ENCODE measurements at places on chromosomes 11 and 22. TPM values are rescaled to one million over a fixed set of nuclear protein-coding genes. Genes with fewer than 3 reads are reported as not detected.

- DNase-seq, result peak; percentile 60
Measured at GRCh38 chr11:78564490-78565467, 9.9 kb downstream of the NARS2 start.

DNA sequence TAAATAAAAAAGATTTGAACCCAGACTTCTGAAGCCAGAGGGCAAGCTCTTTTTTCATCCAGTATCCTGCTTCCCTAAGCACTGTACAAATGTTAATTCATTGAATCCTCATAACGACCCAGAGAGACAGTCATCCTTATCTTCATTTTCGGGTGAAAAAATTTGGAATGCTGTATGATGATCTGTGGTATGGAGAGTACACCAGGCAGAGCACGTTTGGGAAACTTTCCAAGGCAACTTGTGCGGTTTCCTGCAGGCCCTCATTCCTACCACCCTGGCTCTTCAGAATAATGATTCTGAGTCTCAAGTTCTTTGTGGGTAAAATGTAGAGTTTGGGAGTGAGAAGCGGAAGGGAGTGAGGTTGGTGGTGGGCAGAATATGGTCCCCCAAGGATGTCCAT is 177.9 kb upstream of the CADM1 start:
- DNase-seq, result no peak

DNA sequence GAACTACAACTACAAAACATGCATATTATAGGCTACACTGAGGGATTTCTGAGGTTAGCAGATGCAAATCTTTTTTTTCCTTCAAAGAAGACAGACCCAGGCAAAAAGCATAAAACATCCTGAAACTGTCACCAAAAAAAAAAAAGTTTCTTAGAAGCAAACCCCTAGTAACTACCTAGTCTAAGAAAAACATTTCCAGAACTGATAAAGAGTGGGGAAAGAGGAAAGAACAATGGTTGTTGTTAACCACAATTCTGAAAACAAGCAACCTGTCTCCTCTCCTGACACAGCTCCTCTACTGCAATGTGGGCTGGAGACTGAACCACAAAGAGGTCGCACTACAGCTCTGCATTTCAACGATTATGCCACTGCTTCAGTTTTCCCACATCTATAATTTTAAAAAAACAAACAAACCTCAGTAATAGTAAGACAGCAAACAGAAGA is 15.0 kb downstream of the DENND5A start:
- DNase-seq, result no peak

GRCh38 chr11:94519478-94520084 is 7.3 kb downstream of the C11orf97 start:
- no peak for DNase-seq

GRCh38 chr11:78773077-78773476 is 198.4 kb upstream of the NARS2 start:
- peak; percentile 56 for DNase-seq

- DNase-seq, result peak; percentile 65
Measured at GRCh38 chr22:45887202-45888131, 89.5 kb downstream of the WNT7B start.

DNA sequence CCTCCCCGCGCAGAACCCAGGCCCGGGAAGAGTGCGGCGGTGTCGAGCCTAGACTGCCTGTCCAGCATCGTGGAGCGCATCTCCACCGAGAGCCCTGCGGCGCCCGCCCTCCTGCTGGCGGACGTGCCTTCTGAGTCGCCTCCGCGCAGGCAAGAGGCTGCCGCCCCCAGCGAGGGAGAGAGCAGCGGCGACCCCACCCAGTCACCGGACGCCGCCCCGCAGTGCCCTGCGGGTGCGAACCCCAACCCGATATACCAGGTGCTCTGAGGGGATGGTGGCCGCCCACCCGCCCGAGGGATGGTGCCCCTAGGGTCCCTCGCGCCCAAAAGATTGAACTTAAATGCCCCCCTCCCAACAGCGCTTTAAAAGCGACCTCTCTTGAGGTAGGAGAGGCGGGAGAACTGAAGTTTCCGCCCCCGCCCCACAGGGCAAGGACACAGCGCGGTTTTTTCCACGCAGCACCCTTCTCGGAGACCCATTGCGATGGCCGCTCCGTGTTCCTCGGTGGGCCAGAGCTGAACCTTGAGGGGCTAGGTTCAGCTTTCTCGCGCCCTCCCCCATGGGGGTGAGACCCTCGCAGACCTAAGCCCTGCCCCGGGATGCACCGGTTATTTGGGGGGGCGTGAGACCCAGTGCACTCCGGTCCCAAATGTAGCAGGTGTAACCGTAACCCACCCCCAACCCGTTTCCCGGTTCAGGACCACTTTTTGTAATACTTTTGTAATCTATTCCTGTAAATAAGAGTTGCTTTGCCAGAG is 2.0 kb downstream of the MYOD1 start:
- no peak for DNase-seq

DNA sequence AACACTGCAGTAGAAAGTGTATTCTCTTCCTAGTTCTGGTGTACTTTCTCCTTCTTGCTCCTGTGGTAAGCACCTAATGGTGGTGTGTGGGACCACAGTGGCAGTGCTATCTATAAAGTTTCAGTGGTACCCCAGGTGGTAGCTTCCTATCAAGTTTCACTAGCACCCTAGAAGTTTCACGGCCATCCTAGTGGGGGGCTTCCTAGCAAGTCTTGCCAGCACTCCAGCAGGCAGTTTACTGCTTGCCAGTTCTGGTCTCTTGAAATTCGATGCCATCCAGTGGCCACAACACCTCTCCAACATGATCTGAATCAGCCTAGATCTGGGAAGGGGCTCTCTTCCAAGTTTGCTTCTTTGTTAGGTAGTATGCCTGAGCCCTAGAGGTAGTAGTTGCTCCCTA is 229.6 kb downstream of the SWAP70 start:
- DNase-seq, result no peak

DNA sequence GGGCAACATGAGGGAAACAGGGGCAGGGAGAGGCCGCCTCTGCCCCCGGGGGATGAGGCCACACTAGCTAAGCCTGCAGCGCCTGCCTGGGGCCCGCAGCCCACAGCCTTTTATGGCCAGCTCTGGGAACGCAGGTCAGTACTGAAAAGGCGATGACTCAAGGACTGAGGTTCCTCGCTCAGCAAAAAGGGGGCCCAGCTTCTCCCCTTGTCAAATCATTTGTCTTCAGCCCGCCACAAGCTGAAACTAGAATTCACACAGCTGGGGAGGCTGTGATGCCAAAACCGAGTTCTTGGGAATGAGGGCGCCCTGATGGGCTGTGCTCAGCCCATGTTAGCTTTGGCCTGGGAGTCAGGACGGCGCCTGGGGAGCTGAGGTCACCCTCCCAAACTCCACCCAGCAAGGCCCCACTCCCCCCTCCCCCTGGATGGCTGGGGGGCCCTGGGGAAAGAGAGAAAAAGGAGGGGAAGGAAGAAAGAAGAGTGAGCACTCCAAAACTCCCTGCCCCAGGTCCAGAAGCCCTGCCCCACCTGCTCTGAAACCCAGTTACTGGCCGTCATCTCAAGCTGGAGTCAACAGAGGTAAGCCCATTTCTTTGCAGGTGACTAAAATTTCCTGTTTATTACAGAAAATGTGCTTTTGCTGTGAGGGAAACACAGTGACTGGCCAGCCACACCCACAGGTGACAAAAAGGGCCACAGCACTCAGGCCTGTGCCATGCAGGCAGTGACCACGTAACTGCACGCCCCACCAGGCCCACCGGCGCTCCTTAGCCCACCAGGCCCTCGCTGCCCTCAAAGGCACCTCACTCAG is 13.7 kb downstream of the EHD1 start:
- DNase-seq, result no peak

DNA sequence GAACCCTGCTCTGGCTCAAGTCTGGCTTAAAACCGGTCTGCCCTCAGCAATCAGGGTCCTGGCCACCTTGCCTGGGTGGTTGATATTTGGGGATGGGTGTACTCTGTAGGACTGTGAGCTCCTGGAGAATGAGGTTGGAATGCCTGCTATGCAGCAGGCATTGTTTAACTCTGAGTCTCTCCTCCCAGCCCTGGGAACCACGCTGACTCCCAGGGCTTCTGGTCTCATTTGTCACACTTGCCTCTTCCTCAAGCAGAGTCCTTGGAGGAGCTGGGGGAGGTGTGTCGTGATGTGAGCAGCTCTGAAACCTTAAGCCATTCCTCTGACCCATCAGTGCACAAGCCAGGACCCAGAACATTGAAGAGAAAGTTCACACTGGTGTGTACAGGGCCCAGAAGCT is 340.1 kb downstream of the MN1 start:
- DNase-seq, result peak; percentile 73

DNA sequence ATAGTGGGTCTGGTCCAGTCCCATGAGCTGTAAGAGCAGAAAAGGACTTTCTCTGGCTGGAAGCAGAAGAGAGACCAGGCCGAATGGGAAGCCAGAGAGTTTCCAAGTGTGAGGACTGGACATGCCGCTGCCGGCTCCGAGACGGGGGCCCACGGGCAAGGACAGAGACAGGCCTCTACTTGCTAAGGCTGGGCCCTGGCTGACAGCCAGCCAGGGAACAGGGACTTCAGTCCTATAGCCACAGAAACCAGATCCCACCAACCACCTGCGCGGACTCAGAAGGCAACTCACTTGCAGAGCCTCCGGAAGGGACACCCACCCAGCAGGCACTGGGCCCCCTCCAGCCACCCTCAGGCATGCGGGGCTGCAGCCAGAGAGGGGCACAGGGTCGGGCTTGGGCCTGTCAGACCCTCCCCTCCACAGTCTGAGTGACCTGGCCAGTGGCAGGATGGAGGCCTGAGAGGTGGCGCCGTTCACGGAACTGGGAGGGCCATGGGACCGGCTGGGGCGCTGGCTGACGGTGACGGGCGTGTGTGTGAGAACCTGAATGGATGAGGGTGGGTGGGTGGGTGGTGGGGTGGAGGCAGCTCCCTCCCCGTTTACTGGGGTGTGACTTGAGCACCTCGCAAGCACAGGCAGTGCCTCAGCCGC is 47.8 kb upstream of the A4GALT start:
- DNase-seq, result peak; percentile 70

DNA sequence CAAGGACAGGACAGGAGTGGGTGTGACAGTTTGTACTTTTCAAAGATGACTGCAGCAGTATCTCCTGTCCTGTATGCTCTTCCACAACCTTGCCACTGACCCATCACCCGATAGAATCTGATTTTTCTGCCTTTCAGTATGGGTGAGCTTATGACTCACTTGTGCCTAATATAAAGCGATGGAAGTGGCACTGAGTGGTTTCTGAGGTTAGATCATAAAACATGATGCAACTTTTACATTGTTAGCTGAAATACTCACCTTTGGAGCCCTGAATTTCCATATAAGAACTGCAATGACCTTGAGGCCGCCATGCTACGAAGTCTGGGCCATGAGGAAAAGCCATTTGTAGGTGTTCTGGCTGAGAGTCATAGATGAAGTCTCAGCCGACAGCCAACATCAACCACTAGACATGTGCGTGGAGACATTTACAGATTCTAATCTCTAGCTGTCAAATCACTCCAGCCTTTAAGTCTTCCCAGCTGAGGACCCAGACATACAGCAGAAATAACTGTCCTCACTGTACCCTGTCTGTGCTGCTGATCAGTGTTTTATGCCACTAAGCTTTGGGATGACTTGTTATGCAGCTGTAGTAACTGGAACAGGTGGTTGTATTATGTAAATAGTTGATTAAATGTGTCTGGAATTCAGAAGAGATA is 105.9 kb upstream of the ARHGAP20 start:
- DNase-seq, result peak; percentile 86

- no peak for DNase-seq
Measured at GRCh38 chr11:58024601-58025091, 965 bp downstream of the OR9Q1 start.

GRCh38 chr11:75492181-75492820 is 33.4 kb downstream of the GDPD5 start:
- DNase-seq, result peak; percentile 62

- no peak for DNase-seq
Measured at GRCh38 chr11:113174882-113175281, 139.5 kb upstream of the TTC12 start.

DNA sequence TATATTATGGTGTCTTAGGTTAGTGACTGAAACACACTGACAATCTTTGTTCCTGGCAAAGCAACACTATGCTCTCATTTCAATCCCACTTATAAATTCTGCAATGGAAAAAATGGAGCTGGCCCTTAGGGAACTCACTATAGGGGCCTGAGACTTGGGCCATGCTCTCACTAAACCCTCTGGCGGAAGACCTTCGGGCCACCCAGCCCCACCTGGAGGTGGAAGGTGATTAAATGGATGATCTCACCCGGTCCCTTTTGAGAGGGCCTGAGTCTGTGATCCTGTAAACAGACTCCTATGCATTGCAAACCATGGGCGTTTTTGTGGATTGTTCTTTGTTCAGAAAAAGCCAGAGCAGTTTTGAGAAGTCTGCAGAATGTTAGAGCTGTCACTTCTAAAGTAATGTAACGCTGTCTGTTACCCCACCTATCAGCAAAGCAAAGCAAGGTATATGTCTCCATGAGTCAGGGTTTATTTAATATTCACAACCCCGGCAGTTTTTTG is 17.0 kb upstream of the CDON start:
- DNase-seq, result peak; percentile 22

DNA sequence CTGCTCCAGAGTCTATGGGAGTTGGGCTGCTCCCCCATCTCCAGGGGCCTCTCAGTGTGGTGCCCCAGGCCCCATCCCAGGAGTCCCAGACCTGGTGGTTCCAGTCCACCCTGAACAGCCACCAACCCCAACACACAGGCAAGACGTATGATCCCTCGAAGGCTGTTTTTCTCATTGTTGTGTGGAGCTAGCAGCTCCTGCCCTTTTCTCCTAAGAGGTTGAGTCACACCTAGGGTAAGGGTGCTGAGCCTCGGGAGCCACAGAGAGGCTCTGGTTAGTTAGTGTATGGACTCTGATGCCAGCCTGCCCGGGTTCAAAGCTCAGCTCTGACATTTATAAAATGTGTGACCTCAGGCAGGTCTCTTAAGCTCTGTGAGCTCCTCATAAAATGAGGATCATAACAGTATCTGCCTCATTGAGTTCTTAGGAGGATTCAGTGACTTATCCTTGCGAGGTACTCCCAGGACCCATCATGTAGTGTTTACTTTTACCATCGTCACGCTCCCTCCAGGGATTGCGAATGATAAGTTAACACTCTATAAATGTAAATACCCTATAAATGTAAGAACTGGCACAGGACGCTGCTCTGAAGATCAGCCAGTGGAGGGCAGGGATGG is 47.2 kb downstream of the FBLN1 start:
- DNase-seq, result peak; percentile 57

Gene OR51B4
- not detected for total RNA-seq

Gene SLC35E4
- total RNA-seq, result 9.0 TPM

Gene ACR
- total RNA-seq, result not detected

Gene KCNJ11
- 0.77 TPM for total RNA-seq

Gene TBCEL
- 11.8 TPM for total RNA-seq

Gene TIGD3
- 0.26 TPM for total RNA-seq

Gene APOL5
- not detected for total RNA-seq

Gene CACNA1I
- total RNA-seq, result not detected

All from bronchial epithelial cell (primary cell).